ENCODE measurements at places on chromosomes 16 and 17.

DNA sequence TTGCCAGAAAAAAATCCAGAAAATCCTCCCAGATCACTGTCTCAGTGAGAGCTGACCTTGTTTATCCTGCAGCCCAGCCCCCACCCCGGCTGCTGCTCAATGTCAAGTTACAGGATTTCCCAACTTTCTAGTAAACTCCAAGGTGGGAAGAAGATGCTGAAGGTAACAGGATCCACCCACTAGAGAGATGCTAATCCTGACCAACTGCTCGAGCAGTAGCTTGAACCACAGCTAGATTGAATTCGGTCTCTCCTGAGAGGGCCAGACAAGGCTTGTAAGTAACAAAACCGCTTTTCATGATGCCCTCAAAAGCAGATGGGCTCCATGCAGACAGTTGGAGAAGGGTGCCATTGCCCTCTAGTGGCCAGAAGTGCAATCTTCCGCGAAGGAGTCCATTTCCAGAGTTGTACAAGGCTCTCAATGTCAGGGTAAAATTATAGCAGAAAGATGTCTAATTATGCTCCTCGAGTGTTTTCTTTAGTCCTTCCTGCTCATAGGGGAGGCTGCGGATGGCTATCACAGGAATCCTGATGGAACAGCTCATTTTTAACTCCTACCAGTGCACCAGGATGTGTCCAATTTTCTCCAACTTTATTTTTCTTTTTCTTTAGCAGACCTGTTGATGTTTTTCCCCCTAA is 3.9 kb downstream of the CDH11 start:
- no peak for DNase-seq

DNA sequence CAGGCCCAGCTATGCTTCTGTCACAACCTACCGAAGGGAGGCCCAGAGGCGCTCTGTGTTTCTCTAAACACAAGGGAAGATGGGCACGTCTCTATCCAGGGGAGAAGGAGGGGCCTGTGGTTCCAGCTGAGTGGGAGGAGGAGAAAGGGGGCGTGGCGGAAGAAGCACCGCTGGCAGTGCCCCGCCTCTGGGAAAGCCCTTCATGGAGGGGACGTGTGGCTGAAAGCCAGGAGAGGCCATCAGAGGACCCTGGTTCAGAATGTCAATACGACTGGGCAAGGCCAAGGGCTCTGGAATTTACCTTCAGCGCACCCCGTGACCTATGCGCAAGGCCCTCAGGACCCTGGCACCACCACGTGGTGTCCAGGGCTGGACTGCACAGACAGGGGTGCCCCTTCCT is 12.3 kb upstream of the SLC38A8 start:
- DNase-seq, result no peak

DNA sequence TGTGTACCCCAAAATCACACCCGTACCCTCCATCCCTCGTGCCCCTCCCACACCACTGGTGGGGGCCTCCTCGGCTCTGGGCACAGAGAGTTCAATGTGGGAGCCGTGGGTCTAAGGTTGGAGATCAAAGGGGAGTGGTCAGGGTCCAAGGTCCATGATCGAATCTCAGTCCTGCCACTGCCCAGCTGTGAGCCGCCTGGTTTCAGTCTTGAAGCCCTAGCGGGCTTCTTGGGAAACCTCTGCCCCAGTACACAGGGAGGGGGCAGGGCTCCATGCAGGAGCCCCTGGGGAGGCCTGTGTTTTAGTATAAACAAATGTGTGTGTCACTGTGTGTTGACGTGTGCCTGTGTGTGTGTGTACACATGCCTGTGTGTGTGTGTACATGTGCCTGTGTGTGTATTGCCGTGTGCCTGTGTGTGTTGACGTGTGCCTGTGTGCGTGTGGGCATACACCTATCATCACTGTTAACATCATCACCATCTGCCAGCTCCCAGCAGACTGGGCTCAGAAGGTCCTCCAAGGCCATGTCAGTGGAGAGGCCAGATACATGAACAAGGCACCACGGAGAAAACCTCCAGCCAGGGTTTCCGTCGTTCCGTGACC is 26.5 kb upstream of the ZNF469 start:
- DNase-seq, result no peak

DNA sequence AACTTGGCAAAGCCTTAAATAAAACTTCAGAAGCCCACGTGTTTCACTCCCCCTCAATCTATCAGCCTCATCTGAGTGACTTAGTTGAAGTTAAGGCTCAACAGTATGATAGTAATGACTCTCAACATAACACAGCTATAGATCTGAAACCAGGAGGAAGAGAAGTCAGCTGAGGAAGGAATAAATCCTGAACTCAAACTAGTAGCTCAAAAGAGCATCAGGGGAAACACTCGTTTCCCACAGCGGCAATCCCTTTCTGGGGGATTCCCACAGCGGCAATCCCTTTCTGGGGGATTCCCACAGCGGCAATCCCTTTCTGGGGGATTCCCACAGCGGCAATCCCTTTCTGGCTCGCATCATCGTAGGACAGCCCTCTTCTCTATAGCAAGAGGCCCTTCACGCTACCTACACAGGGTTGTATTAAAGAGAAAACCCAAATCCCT is 56.8 kb downstream of the ZZEF1 start:
- no peak for DNase-seq

DNA sequence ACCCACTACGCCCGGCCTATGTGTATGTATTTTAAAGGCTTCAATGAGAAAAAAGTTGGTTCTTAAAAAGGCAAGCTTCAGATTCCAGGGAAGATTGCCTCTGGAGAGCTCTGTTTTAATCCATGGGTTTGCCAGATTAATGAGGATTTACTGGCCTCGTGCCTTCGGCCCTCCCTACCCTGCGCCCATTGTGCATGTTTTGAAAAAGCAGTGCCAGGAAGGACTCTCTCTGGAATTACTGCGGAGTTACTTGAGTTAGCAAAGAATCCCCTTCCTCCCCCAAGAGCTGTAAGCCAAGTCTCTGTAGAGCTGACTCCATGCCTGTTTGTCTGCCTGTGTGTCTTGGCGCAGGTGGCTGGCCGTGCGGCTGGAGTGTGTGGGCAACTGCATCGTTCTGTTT is 98.9 kb downstream of the ABCC6 start:
- no peak for DNase-seq

DNA sequence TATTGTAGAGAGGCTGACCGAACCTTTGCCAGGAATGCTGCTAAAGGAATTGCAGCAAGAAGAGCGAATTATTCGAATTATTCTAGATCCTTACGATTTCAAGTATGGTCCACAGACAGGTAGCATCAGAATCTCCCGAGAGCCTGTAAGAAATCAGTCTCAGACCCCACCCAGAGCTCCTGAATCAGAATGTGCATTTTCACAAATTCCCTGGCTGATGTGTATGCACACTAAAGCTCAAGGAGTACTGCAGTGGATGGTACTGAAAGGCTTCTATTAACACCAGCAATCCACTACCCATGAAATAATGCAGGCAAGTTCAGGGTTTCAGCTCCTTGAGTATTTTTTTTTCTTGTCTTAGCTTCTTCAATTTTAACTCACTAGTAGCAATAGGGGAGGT is 49.4 kb downstream of the ZZEF1 start:
- no peak for DNase-seq

DNA sequence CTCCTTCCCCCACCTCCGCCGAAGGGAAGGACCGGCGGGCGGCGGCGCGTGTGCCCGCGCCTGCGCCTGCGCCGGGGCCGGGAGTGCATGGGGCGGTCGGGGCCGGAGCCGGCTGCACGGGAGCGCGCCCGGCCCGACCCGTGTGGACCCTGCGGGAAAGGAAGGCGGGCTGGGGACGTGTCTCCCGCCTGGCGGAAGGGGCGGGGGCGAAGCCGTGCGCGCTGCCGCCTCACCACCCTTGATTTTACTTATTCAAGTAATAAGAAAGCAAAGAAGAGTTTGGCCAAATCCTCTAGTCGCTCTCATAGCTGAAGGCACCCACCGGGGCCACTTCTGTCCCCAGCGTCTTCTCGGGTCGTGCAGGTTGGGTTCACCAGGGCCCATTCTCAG is 596 bp upstream of the PFN1 start:
- DNase-seq, result no peak

GRCh38 chr16:59880611-59881010 is 1146.5 kb upstream of the GOT2 start:
- no peak for DNase-seq

- DNase-seq, result peak; percentile 58
Observed at GRCh38 chr17:80866050-80866793, 125.4 kb upstream of the CHMP6 start.

DNA sequence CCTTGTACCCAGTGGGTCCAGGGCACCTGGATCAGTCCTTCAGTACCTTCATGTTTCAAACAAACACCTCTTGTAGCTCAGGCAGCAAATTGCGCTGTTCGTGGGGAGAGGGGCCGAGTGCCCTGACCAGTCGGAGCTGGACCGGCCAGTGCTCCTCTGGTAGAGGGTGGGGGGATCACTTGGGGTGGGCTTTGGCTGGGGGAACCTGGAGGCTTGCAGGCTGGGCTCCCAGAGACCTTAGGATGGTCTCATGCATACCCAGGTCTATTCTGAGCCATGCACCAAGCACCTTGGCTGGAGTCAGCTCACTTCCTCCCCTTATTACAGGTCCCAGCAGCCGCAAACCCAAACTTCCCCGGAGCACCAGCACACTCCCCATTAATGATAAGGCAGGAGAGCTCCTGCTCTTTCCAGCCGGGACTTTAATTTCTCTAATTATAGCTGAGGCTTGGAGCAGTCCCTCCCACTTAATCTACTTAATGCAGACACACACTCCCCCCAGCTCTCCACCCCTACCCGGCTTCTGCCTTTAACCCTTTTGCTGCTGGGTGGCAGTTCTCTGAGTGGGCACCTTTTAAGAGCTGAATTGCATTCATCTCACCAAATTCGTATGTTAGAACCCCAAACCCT is 26.3 kb upstream of the MGAT5B start:
- no peak for DNase-seq

- no peak for DNase-seq
Observed at GRCh38 chr17:14161419-14161818, 75.2 kb downstream of the CDRT15 start.

- DNase-seq, result no peak
Observed at GRCh38 chr17:73300392-73300791, 11.4 kb downstream of the CDC42EP4 start.

DNA sequence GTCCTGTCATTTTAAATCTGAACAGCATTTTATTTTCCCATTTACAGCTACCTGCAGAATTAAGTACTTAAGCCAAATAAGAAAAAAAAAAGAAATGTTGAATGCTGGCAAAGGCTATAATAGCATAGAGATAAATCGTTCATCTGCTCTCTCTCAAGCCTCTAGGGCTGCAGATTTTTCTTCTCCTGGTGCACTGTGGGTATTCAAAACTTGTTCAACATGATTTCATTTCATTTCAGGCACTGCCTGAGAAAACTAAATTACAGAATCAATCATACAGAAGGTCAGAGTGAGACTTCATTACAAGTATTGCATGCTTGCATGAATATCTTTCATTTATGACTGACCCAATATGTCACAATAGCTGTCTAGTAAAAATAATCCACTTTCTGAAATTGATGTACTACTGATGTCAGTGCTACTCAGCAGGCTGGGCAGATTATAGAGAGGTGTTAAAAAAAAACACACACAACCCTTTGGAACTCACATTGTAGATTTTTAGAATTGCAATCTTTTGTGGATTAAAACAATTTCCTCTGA is 86.2 kb downstream of the TOX3 start:
- DNase-seq, result no peak

Measured in stimulated activated CD8-positive, alpha-beta memory T cell treated with anti-CD3 and anti-CD28 coated beads, Interleukin-7, amount 100 ng/mL, for 24 hours (primary cell).